ENCODE measurements at places on chromosomes 3 and 15.
A peak's percentile ranks its signal among the peaks of the same experiment; 100 is the strongest.

- DNase-seq: no peak
These were observed 56.7 kb upstream of the MYRIP start for GRCh38 chr3:39752751-39753150.

DNA sequence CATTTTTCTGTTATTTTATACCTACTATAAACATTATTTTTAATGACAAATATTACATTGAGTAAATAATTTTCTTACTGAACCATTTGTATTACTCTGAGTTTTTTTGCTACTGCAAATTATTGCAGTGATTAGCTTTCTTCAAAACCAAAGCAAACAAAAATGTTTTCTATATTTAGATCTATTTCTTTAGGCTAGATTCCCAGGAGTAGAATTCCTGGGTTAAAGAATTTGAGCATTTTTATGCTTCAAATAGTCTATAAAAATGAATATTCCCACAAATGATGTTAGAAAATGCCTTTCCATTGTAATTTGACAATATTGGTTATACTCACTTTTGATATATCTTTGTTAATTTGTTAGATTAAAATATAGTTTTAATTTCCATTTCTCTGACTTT lies 76.8 kb downstream of the LEKR1 start:
- no peak for DNase-seq

DNA sequence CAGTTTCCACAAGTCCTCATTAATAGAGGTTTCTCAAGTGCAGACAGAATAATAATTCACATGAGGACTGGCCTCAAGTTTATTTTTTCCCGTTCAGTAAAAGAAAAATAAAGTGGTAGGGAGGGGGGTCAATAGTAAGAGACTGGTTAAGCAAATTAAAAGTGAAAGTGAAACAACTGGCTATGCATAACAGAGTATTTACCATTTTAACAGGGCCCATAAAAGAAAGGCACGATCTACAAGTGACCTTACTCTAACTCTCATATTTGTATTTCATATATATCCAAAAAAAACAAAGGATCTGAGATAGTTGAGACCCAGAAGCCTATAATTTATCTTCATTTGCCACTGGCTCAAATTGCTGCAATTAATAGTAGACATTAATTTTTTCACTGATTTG lies 686.3 kb downstream of the NTRK3 start:
- DNase-seq: no peak

DNA sequence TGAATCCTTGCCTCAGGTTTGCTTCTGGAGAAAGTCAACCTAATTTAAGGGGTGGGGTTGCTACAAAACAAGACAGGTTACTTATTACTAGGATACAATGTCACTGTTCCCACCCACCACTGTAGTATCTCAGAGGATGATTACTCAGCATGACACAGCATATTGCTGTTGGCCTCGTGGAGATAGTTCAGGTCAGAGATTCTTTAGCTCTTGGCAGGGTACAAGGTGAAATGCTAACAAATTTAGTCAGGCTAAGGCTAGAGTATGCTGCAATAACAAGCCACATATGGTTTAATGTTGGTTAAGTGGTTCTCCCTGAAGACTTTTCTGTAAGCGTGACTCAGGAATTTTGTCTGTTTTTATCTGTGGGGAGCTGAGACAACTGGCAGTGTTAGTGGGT lies 161.8 kb downstream of the EDEM1 start:
- DNase-seq: no peak

- DNase-seq: no peak
These were observed 81.0 kb upstream of the ALCAM start for GRCh38 chr3:105285653-105286241.

GRCh38 chr15:94403331-94403730 lies 172.0 kb downstream of the MCTP2 start:
- DNase-seq: peak; percentile 50

All from SK-N-MC (cell line).